ENCODE measurements at places on chromosomes 1 and 21.

DNA sequence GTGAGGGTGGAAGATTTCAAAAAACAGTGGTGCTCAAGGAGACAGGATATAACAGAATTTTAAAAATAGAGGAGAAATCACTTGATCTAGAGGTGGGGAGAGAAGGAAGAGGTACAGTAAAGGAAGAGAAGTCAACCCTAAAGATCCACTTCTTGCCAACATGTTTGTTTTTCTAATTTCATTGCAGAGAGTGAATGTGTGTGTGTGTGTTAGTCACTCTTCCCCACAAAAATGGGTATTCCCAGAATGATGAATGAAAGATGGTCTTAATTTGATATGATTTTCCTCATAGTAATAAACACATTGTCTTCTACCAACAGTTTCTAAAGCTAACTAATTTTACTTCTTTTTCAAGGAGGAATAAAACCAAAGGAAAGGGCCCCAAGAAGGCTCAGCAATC, 74.2 kb upstream of the NGF start:
- no peak for DNase-seq

- DNase-seq, result peak; percentile 76
These were observed 29.8 kb upstream of the COL16A1 start for GRCh38 chr1:31733389-31734219.

DNA sequence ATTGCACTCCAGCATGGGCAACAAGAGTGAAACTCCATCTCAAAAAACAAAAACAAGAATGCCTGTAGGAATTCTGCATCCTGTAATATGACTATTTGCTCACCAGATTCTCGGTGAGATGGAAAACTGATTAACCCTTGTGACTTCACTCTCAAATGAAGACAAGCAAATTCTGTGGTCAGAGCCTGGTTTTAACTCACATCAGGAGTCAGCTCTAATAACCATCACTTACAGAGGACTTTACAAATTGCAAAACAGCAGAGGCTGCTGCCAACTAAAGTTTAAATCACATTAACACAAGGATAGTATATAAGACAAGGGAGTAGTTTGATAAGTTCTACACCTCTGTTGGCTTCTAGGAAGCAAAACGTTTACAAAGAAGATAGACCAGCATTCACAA, 35.7 kb upstream of the FAM163A start:
- no peak for DNase-seq

DNA sequence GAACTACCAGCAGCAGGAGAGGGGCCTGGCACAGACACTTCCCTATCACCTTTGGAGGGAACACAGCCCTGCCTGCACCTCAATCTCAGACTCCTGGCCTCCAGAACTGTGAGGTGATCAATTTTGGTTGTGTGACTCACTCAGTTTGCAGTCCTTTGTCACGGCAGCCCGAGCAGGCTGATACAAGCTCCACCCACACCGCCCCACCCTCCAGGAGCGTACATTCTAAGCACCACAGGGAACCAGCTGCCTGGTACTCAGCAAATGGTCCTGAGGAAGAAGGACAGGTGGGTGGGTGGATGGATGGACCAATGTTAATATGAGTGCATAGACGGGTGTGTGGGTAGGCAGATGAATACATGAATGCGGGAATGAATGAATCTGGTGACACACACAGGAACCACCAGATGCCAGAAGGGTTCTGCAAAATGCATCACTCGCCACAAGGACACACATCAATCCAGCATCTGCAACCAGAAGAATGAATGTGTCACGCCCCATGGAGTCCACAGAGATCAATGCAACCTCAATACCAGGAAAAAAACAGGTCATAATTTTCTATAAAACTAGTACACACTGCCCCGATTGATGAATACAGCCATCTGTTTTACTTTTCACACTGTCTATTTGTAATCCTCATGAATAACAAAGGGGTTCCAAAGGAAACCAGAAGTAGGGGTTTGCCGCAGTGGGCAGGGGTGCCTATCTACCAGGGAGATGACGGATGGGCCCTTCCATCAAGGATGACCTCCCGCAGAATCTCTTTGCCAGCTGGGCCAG, 284.5 kb downstream of the NPHP4 start:
- DNase-seq, result no peak

GRCh38 chr1:7278827-7279765, 492.0 kb upstream of the VAMP3 start:
- no peak for DNase-seq

GRCh38 chr21:38308532-38309119, 51.8 kb downstream of the KCNJ15 start:
- DNase-seq, result no peak

GRCh38 chr1:159849626-159850366, 12.7 kb downstream of the VSIG8 start:
- DNase-seq, result no peak

GRCh38 chr1:26169198-26169554, 413 bp upstream of the C1orf232 start:
- no peak for DNase-seq

- no peak for DNase-seq
These were observed 31.0 kb downstream of the MATN1 start for GRCh38 chr1:30692201-30692947.

DNA sequence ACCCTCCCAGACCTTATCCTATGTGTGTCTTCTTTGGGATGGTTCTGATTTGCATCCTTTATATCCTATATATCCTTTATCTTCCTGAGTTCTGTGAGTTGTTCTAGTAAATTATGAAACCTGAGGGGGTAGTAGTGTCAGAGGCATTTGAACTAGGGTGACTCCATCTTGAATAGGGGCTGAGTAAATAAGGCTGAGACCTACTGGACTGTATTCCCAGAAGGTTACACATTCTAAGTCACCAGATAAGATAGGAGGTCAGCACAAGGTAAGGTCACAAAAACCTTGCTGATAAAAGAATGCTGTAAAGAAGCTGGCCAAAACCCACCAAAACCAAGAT, 50.6 kb downstream of the SUSD4 start:
- no peak for DNase-seq

- no peak for DNase-seq
These were observed 54.4 kb upstream of the BCL10 start for GRCh38 chr1:85330711-85331290.

- DNase-seq, result peak; percentile 50
These were observed 10.2 kb downstream of the ADAM30 start for GRCh38 chr1:119885903-119886783.

DNA sequence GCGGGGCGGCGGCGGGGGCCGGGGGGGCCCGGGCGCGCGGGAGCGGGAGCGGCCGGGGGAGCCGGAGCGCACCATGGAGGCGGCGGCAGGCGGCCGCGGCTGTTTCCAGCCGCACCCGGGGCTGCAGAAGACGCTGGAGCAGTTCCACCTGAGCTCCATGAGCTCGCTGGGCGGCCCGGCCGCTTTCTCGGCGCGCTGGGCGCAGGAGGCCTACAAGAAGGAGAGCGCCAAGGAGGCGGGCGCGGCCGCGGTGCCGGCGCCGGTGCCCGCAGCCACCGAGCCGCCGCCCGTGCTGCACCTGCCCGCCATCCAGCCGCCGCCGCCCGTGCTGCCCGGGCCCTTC, 546 bp downstream of the SKI start:
- no peak for DNase-seq

DNA sequence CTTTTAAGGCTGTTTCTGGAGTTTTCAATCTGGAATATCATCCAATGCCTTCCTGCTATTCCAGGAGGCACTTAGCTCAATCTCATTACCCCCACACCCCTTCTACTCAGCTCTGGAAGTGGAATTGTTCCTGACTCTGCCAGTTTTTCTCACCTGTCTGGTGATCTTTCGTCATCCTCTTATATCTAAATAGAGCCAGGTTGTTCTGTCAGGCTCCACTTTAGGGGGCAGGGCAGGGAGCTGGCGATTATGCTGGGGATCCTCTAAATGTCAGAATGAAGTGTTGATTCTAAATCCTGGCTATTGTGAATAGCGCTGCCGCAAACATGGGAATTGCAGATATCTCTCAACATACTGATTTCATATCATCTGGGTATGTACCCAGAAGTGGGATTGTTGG, 63.6 kb upstream of the ETV3 start:
- DNase-seq, result no peak

DNA sequence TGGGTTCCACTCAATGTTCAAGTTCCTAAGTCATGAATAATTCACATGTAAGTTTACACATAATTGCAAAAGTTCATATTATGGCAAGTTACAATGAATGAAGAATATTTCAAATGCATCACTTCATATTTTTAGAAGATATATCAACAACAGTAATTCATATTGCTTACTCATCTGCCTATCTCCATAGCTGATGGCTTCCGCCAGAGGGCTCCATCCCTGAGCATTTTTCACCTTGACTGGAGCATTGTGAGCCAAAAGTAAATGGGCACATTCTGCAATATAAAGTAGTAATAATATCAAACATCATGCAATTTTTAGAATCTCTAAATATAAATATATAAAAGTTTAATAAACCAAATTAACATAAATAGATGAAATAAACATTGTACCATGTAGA, 29.8 kb downstream of the ANKRD13C start:
- no peak for DNase-seq

GRCh38 chr1:53025034-53025768, 36.8 kb upstream of the PODN start:
- DNase-seq, result no peak

GRCh38 chr1:89888480-89889322, 67.9 kb downstream of the LRRC8D start:
- DNase-seq, result no peak

GRCh38 chr1:165364568-165365133, 8.1 kb upstream of the LMX1A start:
- DNase-seq, result peak; percentile 70

- no peak for DNase-seq
These were observed 29.2 kb downstream of the MAN1C1 start for GRCh38 chr1:25645637-25646400.

- DNase-seq, result no peak
These were observed 17.3 kb upstream of the PLEKHO1 start for GRCh38 chr1:150132372-150132771.

- DNase-seq, result no peak
These were observed 65.0 kb upstream of the DISP3 start for GRCh38 chr1:11413986-11414391.

- DNase-seq, result no peak
These were observed 13.5 kb downstream of the SLC37A1 start for GRCh38 chr21:42527127-42527488.

DNA sequence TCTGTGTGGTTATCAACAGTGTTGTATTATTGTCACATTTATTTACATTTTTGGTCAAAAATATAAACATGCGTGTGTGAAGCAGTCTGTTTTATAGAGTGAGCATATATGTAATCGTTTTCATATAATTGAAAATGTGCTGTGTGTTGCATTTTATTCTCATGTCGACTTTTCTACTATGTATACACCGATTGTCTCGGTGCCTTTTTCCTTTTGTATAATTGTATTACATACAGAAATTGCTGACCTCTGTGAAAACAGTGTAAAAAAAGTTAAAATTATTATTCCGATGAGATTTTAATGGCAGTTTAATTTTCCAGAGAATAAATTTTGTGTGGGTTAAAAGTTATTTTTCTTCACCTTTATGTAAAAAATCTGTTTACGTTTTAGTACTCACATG, 62.4 kb upstream of the SERTAD4 start:
- no peak for DNase-seq

DNA sequence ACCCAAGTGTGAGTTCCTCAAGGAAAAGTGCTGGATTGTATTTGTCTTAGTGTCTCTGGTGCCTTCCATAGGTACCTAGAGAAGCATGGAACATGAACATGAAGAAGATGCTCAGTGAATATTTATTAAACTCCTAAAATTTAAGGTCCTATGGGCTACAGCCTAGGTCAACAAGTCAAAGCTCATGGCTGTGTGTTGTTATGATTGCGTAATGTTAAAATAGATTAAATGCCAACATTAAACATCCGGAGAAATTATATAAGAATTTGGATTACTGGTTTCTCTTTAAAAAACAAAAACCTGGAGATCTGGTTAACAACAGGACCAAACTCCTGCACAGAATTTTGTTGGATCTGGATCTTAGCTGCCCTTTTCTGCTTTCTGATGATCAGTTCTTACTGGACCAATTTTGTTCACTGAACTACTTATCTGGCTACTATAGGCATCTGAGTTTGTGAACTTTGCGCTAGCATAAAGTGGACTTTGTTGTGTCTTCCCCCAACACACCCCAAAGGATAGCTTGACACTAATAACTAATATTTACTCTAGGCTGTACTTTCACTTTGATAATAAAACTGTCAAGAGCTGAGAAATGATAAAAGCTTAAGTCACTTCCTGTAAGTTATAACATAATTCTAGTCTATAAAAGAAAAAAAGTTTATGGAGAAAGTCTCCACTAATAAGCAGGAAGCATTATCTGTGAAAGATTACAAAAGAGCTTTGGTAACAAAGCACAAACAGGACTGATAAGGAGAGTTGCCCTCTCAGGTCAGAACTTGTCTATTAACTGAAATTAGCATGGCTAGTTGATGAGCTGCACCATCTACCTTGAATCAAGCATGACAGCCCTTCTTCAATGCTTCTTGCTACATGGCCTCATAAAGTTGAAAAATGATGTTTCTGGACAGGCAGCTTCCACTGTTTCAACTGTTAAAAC, 20.7 kb downstream of the F5 start:
- no peak for DNase-seq

- no peak for DNase-seq
These were observed 156.6 kb downstream of the AK5 start for GRCh38 chr1:77438236-77438913.

DNA sequence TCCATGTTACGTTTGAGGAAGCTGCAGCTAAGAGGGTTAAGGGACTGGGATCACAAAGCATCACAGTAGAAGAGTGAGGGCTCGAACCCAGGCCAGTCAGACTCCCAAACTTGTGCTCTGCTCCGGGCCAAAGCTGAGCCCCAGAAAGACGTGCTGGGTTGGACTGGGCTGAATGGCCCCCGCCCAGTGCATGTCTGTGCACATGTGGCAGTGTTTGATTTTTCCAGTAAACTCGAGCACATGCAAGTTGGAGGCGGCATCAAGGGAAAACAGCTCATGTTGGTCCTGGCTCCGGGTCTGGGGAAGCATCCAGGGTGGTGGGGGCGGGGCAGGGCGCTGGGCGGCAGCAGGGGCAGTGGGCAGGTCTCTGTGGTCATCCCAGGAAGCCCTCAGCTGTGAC, 39.8 kb upstream of the WNT4 start:
- DNase-seq, result no peak

GRCh38 chr1:11825131-11825530, 19.1 kb downstream of the CLCN6 start:
- DNase-seq, result no peak

GRCh38 chr1:228964178-228965089, 229.2 kb downstream of the RHOU start:
- DNase-seq, result no peak

DNA sequence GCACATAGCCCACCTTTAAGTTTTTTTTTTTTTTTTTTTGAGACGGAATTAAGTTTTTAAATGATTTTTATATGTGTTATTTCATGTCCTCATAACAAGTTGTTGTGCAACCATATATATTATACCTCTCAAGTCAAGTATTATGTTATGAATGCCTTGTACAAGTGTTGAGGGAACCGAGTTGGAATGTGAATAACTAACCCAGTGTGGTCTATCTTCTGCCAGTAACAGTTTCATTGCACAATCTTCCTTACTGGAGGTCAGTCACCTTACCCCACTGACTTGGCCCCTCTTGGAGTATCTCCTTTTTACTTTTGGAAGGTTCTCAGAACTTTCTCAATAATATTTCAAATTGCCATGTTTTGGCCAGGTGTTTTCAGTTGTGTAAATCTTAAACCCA, 201.9 kb downstream of the CACNA1E start:
- DNase-seq, result no peak

GRCh38 chr1:109971559-109971958, 13.0 kb upstream of the AHCYL1 start:
- DNase-seq, result no peak

- DNase-seq, result no peak
These were observed 9.6 kb upstream of the GUCA2A start for GRCh38 chr1:42173961-42174735.
